ENCODE measurements at places on chromosomes 1 and 21.

DNA sequence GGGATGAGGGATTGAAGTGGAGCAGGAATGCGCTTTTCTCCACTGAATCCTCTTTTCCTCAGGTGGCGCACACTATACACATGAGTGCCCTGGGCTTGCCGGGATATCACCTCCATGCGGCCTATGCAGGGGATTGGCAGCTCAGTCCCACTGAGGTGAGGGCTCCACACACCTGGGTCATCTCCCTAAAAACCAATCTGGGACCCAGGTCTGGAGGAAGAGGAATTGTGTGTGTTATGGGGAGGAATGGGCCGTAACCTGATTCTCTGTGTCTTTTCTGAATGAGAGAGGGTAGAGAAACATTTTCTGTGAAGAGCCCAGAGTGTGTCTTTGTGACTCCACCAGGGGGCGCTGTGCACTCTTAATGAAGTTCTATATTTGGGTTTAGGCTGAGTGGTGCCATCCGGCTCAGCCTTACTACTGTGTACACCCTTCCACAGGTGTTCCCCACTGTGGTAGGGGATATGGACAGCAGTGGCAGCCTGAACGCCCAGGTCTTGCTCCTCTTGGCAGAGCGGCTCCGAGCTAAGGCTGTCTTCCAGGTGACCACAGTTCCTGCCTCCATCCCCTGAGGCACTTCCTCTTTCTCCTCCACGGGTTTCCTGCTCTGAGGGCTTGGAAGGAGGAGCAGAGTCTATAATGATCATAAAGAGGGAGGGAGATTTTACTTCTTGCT, 1.5 kb downstream of the TOMM40L start:
- DNase-seq, result peak; percentile 73

DNA sequence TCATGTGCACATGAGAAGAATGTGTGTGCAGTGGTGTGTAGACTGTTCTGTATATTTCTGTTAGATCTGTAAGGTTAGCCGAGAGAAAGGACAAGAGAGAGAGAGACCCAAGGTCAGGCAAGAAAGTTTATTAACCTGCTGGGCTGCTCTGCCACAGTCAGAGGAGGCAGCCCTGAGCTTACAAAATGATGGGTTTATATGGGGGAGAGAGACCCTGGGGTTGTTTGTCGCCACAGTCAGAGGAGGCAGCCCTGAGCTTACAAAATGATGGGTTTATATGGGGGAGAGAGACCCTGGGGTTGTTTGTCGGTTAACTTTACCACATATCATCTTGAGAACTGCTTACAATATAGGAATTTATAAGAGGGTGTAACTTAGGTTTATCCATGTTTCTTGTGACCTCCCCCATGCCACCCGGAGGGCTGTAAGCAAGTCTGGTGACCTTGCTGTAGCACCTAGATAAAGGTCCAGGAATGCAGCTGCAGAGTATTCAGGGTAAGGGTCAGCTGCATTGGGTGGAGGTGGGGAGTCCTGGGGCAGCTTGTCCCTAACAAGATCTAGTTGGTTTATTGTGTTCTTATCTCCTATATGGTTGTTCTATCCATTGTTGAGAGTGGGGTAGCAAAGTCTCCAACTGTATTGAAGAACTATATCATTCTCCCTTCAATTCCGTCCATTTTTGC, 9.3 kb upstream of the ZBTB40 start:
- no peak for DNase-seq

- no peak for DNase-seq
Measured at GRCh38 chr1:86875722-86876121, 38.2 kb downstream of the SELENOF start.

DNA sequence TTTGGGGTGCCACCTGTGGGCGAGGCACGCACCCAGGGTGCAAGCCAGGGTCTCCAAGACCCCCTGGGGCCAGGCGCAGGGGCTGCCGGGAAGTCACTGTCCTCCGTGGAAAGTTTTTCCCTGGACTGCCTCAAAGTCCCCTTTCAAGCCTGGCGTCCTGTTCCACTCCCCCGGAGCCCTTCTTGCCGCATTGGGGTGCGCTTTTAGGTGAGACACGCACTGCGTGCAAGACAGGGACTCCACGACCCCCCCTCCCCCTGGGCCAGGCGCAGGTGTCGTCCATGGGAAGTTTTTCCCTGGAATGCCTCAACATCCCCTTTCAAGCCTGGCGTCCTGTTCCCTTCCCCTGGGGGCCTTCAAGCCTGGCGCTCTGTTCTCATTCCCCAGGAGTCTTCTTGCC, 137.1 kb downstream of the LIPI start:
- DNase-seq, result no peak

- DNase-seq, result no peak
Measured at GRCh38 chr1:76330991-76331603, 256.6 kb downstream of the ST6GALNAC3 start.

GRCh38 chr1:229480495-229480894, 27.6 kb downstream of the NUP133 start:
- no peak for DNase-seq

DNA sequence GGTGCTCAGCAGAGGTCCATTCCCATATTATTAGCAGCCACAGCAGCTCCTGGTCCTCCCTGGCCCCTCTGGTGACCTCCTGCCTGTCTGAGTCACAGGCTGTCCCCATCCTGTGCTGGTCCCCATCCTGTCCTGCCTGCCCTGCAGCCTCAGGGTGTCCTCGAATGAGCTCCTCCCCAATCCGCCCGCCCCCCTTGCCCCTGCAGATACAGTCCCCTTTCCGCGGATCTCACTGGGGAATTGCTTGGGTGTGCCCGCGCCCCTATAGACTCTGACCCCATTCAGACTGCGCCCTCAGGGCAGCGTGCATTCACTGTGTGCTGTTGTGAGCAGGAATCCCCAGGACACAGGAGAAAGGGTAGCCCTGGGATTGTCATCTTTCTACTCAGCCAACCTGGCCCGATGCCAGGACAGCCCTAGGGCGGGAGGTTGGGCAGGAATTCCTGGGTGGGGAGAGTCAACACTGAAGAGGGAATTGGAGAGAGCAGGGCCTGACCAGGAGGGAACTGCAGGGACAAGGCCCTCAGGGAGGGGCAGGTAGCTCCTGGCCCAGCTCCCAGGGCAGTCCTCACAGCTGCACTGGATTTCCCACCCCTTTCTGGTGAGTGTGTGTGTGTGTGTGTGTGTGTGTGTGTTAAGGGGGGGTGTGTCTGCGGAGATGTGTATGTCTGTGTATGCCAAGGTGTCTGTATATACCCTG, 1.1 kb upstream of the GUCA2A start:
- DNase-seq, result no peak

- DNase-seq, result no peak
Measured at GRCh38 chr1:239814306-239814881, 277.3 kb upstream of the FMN2 start.
